ENCODE measurements at places on chromosomes 1 and 21. TPM values are rescaled to one million over a fixed set of nuclear protein-coding genes. Genes with fewer than 3 reads are reported as not detected.

- no peak for DNase-seq
These were observed 66.3 kb upstream of the PRDX6 start for GRCh38 chr1:173410794-173411236.

DNA sequence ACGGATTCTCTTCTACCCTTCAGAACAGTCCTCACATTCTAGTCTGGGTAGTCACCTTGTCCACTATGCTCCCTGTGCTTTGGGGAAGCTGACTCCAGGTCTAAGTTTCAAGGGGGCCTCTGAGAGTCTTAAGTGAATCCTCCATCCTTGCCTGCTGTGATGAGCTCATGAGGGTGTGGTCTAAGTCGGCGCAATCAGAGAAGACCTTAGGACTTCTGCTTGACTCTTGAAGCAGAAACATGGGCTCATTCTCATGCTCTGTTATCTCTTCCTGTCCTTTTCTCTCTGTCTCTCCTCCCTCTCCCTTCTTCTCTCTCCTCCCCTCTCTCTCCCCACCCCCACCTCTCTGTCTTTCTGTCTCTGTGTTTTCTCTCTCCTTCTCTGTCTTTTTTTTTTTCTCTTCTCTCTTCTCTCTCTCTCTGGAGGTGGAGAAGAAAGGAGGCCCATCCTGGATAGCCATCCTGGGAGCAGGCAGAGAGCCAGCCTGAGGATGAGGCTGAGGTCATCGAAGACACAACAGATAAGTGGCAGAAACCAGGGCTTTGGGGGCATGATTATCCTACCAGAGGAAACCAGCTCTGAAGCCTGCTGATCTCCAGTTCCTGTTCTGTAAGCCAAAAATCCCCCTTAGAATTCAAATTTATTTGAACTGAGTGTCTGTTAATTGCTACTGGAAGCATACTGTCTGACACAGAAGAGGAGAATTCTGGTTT, 245.6 kb downstream of the SIPA1L2 start:
- DNase-seq = no peak

- DNase-seq = no peak
These were observed 180.2 kb upstream of the MAP1LC3C start for GRCh38 chr1:242178924-242179708.

- peak; percentile 83 for DNase-seq
These were observed 5.1 kb downstream of the TMEM201 start for GRCh38 chr1:9593492-9594465.

GRCh38 chr1:5297180-5297885, 642.9 kb downstream of the AJAP1 start:
- DNase-seq = no peak

DNA sequence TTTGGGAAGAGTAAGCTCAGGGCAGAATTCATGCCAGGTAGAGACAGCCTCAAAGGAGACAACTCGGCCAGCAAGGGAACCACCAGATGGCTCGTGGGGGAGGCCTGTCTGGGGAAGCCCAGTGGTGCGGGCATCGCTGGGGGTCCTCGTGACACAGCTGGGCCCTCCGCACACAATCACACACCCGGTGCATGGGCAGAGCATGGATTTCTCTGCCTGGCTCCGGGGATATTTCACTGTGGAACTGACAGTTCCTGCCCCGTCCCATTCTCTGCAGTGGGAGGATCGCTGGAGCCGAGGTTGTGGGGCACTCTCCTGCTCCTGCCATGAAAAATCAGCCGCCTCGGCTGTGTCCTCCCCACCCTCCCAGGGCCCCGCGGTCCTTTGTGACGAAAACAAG, 108.0 kb downstream of the CRYAA start:
- no peak for DNase-seq

GRCh38 chr21:46211786-46212720, 16.5 kb downstream of the LSS start:
- DNase-seq = no peak

GRCh38 chr1:19070891-19071621, 114.6 kb upstream of the IFFO2 start:
- no peak for DNase-seq

- no peak for DNase-seq
These were observed 159.0 kb upstream of the ZC3H12A start for GRCh38 chr1:37315371-37315846.

GRCh38 chr1:46334030-46334384, 6.6 kb upstream of the NSUN4 start:
- DNase-seq = no peak

DNA sequence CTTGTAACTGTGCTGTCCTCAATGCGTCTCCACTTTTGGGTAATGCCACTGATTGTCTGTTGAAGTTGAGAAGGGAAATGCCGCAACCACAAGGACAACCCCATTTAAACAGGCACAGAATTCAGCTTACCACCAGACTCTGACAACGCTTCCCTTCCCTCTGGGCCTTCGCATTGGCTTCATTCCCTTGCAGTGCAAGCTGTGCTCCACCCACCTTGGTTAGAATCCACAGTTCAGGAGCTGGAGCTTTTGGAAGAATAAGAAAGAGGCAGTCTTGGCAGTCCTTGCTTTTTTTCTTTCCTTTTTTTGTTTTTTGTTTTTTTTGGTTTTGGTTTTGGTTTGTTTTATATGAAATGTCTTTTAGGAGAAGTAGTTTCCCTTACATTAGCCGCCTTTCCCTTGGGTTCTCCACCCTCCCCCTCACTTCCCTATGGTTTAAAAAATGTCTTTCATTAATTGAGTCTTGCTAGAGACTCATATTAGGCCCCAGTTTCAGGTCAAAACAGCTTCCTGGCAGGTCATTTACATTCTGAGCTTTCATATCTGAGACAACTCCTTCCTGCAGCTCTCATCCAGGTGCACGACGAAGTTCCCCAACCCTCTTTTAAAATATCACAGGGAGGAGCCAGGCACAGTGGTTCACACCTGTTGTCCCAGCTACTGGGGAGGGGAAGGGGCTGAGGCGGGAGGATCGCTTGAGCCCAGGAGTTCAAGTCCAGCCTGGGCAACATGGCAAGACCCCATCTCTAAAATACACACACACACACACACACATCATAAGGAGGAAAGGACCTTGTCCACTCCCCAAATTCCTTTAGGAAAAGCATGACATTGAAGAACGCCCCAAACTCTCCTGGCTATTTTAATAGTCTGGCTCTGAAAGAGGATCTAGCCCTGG, 20.7 kb upstream of the LAX1 start:
- DNase-seq = no peak

- no peak for DNase-seq
These were observed 2.0 kb downstream of the GRHL3 start for GRCh38 chr1:24321126-24321525.

DNA sequence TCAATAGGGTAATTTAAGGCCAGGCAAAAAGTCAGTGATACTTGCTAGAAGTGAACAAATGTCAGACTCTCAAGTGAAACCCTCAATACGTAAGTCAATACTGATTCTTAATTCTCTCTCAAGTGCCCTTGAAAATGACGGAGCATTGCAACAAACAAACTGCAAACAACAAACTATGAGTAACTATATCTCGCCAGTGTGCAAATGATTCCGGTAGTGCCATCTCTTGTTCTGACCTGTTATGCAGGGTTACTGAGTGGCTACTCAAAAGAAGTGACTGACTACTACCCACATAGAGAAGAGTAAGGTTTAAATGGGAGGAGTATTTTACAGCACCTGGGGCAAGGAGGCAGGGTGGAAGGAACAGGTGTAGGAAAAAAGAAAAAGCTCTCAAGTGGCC, 1.6 kb downstream of the SLC19A2 start:
- no peak for DNase-seq

DNA sequence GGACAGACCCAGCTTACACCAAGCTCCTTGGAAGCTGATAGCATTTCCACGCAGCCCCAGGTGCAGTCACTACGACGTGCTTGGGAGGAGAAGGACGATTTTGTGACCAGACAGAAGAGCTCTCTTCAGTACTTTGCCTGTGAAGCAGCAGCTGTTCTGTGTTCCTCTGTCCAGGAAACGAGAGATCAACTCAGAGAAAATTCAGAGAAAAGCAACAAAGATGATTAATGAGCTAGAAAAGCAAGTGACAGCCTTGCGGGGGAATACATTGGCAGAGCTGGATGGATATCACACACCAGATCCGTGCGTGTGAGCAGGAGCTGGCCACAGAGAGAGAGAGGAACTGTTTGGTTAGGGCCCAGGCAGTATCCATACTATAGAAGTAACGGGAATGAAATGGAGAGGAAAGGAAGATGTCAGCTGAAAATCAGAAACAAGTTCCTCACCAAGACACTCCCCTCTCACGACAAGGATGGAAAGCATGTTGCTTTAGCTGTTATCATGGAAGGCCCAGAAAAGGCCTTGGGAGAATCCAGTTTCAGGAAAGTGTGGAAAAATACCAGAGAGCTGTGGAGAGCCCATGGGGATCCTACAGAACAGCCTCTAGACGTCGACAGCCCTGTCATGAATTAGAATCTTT, 106.2 kb downstream of the TOMM20 start:
- DNase-seq = no peak

DNA sequence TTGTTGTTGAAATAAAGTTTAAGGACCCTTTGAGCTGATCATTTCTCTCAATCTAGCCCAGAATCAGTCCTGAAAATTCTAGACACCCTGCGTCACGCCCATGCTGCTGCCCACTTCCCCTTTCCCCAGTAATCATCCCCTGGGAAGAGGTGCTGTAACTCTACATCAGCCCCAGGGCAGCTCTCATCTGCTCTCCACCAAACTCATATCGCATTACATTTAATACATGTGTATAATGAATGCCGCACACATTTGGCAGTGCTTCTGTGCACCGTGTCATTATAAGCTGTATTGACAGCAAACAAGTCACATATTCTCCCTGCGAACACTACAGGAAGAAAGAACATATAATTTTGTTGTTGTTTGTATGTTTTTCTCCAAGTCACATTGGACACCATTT, 539.7 kb upstream of the DAB1 start:
- DNase-seq = no peak

DNA sequence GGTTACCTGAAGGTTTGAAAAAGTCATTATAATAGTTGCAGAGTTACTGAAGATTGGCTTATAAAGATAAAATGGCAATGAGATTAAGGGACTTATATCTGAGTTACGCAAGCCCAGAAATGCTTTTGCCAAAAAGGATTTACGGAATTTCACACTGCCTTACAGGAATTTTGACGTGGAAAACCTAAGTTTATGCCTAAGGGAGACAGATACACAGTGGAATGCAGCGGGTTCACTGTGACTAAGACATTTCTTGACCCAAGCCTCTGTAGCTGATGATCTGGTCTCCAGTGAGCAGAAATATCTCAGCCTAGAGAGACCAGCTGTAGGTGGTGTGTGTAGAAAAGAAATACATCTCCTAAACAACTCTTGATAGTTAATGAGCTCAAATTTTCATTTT, 10.1 kb upstream of the EXO1 start:
- no peak for DNase-seq

- no peak for DNase-seq
These were observed 26.4 kb downstream of the FNBP1L start for GRCh38 chr1:93474321-93474720.

GRCh38 chr1:232084584-232085223, 458.1 kb downstream of the DISC1 start:
- DNase-seq = peak; percentile 10

DNA sequence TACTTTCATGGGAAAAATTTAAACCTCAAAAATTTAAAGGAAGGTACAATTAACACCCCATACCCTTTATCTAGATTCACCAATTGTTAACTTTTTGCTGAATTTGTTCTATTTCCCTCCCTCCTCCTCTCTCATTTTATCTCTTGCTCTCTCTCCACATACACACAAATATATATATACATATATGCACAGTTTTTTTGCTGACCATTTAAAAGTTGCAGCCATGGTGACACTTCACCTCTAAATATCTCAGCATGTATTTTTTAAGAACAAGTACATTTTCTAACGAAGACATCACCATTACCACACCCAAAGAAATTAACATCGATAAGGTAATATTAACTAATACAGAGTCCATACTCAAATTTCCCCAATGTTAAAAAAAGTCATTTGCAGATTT, 33.9 kb downstream of the LRIG2 start:
- no peak for DNase-seq

DNA sequence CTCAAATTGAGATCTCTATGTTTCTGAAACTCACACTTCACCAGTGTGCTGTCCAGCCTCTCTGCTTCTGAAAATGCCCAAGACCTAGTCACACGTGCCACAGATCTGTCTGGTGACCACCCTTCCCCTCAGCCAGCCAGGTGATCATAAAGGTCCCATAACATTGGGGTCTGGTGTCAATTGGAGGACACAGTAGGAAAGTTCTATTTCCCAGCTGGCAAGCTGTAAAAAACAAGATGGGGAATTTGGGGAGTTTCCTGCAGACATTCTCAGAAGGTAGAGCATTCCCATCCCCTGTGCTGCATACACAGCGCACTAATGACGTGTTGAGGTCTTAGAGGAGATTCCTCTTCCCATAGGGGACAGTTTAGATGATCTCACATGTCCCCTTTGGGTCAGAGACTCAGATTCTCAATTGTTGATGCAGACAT, 50.1 kb downstream of the RPS6KA1 start:
- DNase-seq = no peak

DNA sequence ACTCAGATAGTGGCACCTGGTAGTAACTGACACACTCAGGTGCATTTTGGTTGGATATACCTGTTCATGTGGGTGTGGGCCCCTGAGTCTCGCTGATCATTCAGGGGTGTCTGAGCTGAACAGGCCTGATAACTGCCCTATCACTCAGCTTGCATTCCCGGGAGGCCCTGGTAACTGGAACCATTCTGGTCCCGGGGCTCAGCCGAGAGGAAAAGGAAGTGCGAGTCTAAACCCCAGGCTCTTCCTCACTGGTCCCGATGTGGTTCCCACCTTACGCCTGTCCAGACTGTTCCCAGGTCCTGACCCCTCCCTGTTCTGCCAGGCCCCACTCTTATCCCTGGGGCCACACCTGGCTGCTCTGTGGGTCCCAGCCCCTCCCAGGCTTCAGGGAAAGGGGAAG, 11.7 kb upstream of the CDK18 start:
- DNase-seq = no peak

- DNase-seq = peak; percentile 45
These were observed 10.8 kb downstream of the MINDY1 start for GRCh38 chr1:150995896-150996295.

GRCh38 chr1:108327534-108328466, 83.9 kb upstream of the NBPF4 start:
- no peak for DNase-seq

DNA sequence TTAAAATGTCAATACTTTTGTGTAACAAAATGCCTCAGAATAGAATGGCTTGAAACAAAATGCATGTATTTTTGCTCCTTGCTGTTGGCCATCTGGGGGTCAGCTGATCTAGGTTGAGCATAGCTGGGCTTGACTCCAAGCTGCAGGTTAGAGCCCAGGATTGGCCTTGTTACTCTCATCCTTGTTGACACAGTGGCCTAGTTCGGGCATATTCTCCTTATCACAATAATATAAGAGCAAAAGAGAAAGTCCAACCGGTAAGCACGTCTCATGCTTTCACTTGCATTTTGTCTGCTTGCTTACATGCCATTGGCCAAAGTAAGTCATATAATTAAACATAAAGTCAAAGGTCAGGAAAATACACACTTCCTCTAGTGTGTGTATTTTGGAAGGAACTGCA, 456.2 kb downstream of the KCNT2 start:
- DNase-seq = no peak

Gene DNALI1
- total RNA-seq = 13.0 TPM

Gene TMIGD3
- 1.1 TPM for total RNA-seq

Gene FMO2
- total RNA-seq = not detected

Gene IGSF3
- total RNA-seq = 29.4 TPM

Gene FAM229A
- 8.5 TPM for total RNA-seq

Gene RBM11
- total RNA-seq = 4.8 TPM

Gene TRIM67
- 0.26 TPM for total RNA-seq
